ENCODE measurements at places on chromosomes 12 and 14.
A peak's percentile ranks its signal among the peaks of the same experiment; 100 is the strongest.

DNA sequence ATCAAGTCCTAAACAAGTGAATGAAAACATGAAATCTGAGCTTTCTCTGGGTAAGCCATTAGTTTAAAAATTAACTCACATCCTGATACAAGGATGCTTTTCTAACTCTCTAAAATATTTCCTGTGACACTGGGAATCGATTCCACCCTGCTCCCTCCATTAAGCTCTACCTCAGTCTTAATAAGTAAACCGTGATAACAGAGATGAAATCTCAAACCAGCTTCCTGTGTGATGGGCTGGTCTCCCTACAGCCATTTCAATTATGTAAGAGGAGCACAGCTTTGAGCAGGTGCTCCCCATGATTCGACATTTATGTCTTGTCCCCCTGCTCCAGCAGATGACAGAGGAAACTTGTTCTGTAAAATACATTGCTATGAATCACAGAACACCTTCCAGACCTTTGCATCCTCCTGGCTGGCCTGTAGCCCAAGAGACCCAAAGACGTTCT, 59.0 kb downstream of the GAS2L3 start:
- no peak for DNase-seq

- DNase-seq: no peak
Observed at GRCh38 chr12:510071-510825, 50.5 kb downstream of the B4GALNT3 start.

DNA sequence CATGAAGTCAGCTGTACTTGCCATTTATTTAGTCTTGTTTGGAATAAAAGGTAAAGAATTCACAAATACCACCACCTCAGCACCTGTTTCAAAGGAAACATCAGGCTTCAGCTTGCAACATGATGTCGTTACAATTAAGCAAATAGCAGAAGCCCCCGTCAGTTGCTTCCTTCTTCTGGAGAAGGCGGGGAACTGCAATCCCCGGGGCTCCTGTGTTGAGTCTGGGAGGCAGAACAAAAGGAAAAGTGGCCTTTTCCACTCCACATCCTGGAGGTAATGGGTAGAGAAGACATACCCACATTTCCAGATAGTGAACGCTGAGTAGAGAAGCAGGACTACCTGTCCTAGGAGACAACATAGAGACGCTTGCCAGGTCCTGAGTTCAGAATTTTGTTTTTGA, 92.8 kb downstream of the DNAH10 start:
- no peak for DNase-seq

DNA sequence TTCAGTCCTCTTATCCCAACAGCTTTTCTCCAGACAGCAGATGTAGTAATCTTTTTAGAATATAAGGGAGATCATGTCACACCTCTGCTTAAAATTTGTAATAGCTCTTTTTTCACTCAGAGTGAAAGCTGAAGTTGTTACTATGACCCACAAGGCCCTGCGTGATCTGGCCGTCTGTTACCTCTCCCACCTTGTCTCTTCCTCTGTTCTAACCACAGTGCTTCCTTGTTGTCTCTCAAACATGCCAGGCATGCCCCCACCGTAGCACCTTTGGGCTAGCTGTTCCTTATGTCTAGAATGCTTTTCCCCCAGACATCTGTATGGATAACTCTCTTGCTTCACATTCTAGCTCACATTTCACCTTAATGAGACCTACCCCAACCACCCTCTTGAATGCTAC, 6.5 kb downstream of the NECAP1 start:
- peak; percentile 26 for DNase-seq

GRCh38 chr12:27635349-27635972, 60.8 kb upstream of the REP15 start:
- no peak for DNase-seq

- DNase-seq: no peak
Observed at GRCh38 chr12:75724928-75725312, 213.5 kb upstream of the KRR1 start.

DNA sequence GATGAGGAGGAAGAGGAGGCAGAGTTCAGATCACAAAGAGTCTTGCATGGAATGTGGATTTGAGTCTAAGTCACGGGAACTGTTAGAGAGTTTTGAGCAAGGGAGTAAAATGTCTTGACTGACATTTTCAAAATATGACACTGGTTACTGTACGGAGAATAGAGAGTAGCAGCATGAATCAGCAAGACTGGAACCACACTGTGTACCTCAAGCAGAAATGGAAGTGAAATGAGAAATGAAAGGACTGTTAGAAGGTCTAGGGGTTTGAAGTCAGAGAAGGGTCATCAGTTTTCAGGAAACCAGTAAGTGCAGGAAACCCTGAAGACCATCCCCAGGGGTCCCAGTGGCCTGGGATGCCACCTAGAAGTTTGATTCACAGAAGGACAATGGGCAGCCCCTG, 236.3 kb downstream of the GALC start:
- DNase-seq: no peak

DNA sequence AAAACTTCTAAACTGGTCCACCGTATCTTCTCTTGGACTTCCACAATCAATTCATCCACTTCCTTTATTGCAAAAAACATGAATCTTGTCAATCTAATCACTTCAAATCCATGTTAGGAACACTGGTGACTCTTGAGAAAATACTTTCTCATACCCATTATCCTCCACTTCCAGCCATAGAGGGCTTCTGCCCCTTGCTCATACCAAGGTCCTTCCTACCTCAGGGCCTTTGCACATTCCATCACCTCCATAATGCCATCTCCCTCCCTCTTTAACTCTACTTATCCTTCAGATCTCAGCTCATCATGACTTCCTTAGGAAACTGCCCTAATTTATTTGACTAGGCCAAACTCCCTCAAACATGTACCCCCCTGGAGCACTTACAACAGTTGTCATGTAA, 16.6 kb downstream of the STXBP6 start:
- DNase-seq: no peak

DNA sequence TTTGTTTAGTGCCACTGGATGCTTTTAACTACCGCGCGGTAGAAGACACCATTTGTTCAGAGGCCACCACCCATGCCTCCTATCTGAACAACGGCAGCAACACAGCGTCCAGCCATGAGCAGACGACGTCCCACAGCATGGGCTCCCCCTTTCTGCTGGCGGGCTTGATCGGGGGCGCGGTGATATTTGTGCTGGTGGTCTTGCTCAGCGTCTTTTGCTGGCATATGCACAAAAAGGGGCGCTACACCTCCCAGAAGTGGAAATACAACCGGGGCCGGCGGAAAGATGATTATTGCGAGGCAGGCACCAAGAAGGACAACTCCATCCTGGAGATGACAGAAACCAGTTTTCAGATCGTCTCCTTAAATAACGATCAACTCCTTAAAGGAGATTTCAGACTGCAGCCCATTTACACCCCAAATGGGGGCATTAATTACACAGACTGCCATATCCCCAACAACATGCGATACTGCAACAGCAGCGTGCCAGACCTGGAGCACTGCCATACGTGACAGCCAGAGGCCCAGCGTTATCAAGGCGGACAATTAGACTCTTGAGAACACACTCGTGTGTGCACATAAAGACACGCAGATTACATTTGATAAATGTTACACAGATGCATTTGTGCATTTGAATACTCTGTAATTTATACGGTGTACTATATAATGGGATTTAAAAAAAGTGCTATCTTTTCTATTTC, 93.2 kb downstream of the FLRT2 start:
- DNase-seq: no peak

- DNase-seq: peak; percentile 80
Observed at GRCh38 chr12:96177013-96177412, 17.2 kb upstream of the ELK3 start.

DNA sequence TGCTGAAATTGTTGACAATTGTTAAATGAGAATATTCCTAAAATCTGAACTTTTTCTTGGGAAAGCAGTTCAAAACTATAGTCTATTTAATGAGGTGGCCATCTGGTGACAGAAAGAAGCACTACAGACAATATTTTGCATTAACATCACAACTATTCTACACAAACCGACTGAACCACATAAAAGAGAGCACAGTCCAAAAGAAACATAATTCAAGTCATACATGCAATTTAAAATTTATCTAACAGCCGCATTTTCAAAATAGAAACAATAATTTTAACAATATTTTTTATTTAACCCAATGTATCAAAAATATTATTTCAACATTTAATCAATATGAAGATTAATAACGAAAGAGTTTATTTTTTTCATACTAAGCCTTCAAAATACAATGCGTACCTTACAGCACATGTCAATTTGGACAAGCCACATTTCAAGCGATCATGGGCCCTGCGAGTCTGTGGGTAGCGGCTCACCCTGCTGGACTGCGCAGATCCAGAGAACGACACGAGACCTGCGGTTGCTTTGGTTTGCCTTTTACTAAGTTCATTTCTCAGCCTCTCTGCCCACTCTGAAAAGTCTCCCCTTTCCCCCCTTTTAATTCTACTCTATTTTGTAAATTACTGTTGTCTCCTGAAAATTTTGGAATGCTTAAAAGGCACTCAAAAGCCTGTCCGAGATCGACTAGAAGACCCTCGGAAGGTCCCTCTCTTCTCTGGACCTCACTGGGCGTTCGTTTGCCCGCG, 947 bp upstream of the LRRC9 start:
- peak; percentile 13 for DNase-seq

DNA sequence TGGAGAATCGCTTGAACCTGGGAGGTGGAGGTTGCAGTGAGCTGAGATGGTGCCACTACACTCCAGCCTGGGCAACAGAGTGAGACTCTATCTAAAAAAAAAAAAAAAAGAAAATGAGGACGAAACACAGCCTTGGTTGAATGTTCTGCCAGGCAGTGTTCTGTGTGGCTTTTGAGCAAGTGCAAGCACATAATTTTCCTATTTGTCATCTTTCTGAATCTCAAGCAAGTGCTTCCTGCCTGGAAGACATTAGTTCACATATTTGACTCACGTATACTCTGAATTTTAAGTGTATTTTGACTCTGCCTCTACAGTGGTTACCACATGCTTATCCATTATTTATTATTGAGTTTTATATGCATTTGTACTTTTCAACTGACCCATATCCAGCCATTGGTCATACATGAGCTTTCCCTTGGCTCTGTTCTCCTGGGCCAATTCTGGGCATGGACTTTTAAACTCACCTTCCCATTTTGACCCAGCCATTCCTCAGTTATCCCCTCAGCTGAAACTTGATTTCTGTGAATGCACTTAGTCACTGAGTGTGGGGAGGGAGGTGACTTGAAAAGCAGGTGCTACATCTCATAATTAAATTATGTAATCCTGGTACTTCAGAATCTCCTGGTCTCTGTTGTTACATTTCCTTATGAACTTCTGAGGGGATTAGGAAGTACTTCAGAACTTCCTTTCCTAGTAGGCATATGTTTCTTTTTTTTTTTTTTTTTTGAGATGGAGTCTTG, 8.1 kb downstream of the OR10G2 start:
- no peak for DNase-seq

GRCh38 chr12:15733136-15733535, 56.1 kb downstream of the EPS8 start:
- no peak for DNase-seq

DNA sequence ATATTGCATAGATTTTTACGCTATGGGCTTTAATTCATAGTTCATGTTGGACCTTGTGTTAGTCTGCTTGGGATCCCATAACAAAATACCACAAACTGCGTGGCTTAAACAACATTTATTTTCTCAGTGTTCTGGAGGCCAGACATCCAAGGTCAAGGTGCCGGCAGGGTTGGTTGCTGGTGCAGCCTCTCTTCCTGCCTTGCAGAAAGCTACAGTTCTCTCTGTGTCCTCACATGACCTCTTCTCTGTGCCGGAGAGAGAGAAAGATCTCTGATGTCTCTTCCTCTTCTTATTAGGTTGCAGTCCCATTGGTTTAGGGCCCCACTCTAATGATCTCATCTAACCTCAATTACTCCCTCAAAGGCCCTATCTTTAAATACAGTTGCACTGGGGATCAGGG, 170.5 kb downstream of the IPO8 start:
- no peak for DNase-seq

GRCh38 chr12:53939141-53940108, 794 bp downstream of the HOXC13 start:
- no peak for DNase-seq

DNA sequence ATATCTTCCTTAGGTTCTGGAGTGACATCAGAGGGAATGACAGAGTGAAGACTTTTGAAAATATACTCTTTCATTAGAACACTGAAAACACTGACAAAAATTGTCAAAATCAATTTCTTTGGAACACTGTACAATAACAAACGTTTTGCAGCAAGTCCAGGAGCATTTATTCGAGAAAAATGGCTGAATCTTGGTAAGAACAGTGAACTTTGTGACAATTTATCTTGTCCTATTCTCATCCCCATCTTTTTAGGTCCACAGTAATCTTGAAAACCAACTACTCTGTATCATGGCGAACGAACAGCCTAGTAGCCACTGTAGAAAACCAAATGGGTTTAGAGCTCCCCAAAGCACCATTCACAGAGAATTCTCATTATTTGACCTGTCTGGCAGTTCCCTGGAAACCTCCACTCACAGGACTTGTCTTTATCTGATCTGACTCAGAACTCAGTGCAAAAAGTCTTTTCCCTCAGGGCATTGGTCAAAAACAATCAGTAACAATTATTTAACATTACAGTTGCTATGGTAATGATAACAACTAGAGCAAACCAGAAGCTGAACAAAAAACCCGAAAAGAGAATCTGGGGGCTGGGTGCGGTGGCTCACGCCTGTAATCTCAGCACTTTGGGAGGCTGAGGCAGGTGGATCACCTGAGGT, 20.3 kb upstream of the PPP2R5E start:
- no peak for DNase-seq

- DNase-seq: no peak
Observed at GRCh38 chr14:65872536-65872935, 460.0 kb downstream of the FUT8 start.

DNA sequence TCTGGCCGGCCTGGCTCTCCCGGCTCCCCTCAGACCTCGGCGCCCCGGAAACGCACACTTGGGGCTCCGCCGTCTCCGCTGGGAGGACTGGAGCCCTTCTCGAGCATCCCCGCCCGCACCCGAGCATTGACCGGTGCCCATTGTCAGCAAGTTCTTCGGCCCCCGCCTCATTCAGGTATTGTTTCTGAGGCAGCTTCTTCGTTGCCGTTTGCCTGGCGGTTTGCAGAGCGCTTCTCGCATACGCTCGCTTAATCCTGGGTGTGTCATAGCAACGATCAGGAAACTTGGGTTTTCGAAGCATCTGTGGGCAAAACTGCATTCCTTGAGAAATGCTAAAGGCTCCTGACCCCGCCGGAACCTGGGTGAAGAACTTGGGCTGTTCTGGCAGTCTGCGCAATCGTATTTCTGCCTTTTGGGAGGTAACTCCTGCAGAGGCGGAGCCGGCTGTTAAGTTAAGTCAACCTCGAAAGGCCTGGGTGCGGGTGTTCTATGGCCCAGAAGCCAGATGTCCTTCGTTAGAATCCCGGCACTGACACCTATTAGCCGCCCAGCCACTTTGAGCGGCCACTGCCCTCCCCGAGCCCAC, 518 bp downstream of the GSKIP start:
- peak; percentile 48 for DNase-seq

- DNase-seq: no peak
Observed at GRCh38 chr14:53156238-53156637, 3.1 kb upstream of the DDHD1 start.

Measured in activated T-cell treated with anti-CD3 and anti-CD28 coated beads, Interleukin-2, amount 50 U/mL, for 72 hours (primary cell).